ENCODE measurements at places on chromosomes 5 and 9.

GRCh38 chr9:36551129-36551528 is 21.6 kb upstream of the MELK start:
- DNase-seq: no peak

DNA sequence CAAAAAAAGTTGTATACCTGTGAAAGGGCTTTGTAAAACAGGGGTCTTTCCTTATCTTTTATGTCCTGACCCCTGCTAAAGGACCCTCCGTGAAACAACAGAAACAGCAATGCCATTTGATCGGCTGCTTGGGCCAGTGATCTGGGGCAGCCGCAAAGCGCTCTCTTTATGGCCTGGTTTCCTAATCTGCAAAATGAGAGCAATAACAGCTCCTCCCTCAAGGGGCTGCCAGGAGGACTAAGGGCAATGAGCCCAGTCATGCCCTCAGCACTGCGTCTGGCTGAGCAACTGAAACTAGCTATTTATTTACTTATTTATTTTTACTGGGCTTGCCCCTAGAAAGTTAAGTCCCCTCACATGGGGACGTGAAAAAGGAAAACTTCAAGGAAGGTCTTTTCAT is 18.3 kb downstream of the CMBL start:
- no peak for DNase-seq

GRCh38 chr5:177189416-177189815 is 55.8 kb downstream of the NSD1 start:
- no peak for DNase-seq

GRCh38 chr9:131598121-131598520 is 52.8 kb downstream of the PRRT1B start:
- no peak for DNase-seq

- no peak for DNase-seq
Observed at GRCh38 chr5:36367524-36367923, 65.8 kb upstream of the RANBP3L start.

- no peak for DNase-seq
Observed at GRCh38 chr9:14006386-14007187, 307.4 kb downstream of the NFIB start.

DNA sequence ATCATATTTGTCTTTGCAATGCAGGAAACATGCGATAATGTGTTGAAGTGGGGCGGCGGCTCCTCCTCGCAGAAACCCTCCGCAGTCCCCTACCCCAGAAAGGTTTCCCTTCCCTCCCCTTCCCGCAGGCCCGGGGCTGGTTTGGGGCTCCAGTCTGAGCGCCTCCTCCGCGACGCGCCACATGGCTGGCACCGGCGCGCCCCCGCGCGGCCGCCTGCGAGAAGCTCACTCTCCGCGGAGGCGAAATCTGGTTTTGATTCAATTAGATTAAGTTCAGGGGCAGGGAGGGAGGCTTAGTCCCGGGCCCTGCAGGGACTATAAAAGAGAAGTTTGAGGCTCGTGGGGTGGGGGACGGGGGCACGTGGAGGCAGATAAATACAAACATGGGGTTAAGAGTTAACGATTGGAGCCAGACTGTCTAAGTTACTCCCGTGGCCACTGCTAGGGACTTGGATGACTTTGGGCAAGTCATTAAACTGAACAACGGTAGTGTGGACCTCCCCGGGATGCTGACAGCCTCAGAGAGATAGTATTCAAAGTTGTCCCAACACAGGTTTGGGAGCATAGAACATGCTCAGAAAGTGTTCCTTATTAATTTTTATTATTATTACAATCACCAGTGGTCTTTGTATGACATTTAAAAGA is 69.4 kb downstream of the MSX2 start:
- peak; percentile 25 for DNase-seq

DNA sequence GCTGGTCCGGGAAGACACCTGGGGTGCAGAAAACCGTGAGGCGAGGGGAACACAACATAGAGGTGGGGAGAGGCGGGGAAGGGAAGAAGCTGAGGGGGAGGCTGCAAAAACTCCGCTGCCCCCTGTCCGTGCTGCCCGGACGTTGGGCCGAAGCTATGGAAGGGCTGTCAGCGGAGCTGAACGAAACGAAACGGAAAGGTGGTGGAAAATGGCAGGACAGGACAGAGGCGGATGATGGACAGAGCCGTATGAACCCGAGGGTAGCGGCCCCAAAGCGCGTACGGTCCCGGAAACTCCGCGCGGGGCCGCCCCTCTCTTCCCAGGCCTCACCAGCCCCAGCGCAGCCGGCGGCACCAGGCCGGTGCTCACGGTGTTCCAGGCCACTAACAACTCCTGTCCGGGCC is 272 bp downstream of the ANAPC2 start:
- no peak for DNase-seq

DNA sequence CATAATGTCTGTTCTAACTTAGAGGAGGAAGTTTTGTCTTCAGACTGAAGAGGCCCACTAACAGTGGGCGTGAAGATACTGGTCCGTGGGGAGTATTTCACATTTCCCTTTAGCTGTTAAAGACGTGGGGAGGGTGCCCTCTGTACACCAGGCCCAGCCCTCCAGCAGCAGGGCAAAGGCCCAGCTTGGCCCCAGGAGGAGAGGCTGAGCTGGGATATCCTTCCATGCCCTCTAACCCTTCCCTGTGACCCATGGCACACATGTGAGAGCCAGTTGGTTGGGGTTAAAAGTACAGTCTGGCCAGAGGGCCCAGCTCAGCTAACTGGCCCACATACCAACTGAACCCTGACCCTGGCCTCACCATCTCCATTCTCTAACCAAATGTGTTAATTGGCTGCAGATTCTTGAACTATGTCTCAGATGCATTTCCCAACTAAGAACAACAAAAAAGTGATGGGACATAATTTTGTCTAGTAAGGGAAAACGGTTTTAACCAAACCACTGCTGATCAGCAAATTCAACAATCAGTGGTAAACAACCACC is 74.4 kb downstream of the LHFPL2 start:
- no peak for DNase-seq

GRCh38 chr5:61162832-61163567 is 732 bp upstream of the SMIM15 start:
- no peak for DNase-seq

DNA sequence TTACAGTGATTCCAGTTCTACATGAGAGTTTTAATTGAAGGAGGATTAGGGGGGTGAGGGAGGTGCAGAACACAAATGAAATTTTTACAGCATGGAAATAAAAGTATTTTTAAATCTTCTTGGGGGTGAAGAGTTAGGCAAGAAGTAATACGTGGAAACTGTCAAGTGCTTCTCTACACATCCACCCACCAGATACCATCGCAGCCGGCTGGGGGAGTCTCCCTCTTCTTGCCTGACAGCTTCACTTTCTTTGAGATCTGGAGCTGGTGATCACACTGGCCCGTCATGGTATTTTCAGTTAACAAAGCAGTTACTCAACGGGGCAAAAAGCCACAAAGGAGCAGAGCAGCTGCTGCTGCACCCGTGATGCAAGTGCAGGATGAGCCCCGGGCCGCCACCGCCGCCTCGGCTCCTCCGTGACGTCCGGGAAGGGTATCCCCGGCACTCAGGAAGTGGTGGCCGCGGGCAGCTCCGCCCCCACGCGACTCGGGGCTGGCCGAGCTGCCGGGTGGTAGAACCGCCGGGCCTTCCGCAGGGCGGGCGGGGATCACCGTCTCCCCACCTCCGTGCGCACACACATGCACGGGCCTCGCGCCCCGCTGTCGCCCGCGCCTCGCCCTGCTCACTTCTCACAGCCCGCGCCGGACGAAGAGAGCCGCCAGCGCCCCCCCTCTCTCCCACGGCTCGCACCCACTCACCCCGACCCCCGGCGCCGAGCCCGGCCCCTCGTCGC is 2.4 kb upstream of the NR4A3 start:
- DNase-seq: peak; percentile 79

DNA sequence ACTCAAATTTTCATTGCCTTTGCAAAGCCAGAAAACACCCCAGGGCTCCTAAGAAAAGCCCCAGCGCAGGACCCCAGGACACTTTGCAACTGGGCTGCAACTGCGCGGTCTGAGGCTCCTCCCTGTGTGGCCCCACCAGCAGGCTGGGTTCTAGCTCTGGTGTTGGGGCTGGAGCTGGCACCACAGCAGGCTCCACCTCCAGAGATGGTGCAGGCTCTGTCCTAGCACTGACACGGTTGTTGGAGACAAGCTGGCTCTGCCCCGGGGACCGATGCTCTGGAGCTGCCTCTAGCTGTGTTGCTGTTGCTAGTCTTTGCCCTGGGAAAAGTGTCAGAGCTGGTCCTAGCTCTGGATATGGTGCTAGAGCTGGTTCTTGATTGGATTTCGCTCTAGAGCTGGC is 13.6 kb downstream of the LCN10 start:
- no peak for DNase-seq

DNA sequence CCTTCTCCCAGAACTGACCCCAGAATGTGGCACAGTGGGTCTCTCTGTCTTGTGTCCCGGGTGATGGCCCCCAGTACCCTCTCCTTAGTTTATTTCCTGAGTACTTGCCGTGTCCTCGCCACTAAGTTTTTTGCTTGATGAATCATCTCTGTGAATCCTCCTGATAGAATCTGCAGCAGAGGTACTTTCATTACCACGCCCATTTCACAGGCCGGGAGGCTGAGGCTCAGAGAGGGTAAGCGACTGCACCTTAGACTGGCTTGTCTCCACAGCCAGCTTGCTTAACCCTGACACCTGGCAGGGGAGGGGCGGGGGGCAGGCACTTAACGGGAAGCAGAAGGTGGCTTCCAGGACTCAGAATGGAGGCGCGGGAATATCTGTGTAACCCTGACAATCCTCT is 7.9 kb upstream of the IER5L start:
- DNase-seq: no peak
